ENCODE measurements at places on chromosomes 6 and 20.

- no peak for DNase-seq
Observed at GRCh38 chr20:39935901-39936300, 753.1 kb downstream of the MAFB start.

DNA sequence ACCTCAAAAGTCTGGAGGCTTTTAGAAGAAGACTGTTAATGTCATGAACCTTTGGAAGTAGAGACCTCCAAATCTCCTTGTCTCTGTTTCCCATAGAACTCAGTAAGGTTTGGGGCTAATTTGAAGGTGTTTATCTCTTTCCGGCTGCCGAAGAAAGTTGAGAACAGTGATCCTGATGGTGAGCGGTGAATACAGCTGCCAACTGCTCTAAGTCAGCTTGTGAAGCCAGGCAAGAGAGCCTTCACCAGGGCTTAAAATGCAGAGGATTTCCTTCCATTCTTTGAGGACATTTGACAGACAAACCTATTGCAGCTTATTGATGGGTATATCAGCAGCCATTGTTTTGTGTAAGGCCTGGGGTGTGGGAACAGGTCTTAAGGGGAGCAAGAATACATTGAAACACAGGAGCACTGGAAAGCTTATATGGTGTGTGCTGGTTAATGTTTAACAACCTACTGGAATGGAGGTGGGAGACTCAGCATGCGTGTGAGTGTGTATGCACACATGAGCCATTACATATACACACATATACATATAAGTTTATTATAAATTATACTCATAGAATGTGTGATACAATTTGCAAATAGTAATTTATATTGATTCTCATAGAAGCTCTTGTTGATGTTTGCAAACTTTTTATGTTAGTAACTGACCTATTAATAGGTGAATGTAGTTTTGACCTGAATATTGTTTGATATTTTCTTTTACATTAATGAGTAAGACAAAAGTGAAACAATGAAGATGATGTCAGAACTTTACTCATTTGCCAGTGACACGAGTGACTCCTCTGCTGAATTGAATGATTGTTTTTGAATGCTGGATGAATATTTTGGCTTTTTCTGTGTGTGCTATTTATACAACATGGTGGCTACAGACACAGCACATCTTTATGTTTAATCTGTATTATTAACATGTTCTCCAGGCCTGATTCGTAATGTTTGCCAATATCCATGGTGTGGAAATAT, 18.1 kb downstream of the PLEKHG1 start:
- no peak for DNase-seq

- no peak for DNase-seq
Observed at GRCh38 chr6:50120300-50120699, 70.6 kb upstream of the DEFB112 start.

DNA sequence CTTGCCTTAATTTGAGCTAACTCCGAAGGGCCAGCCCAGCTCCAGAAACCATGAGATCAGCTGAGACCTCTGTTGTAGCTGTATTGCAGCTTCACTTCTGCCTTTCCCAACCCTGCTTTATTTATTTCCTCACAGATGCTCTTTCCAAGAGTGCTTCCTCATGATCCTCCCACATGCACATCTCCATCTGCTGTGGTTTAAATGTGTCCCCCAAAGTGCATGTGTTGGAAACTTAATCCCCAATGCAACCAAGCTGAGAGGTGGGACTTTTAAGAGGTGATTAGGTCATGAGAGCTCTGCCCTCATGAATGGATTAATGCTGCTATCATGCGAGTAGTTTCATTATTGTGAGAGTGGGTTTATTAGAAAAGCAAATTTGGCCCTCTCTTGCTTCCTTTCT, 164.4 kb upstream of the TAB2 start:
- no peak for DNase-seq

DNA sequence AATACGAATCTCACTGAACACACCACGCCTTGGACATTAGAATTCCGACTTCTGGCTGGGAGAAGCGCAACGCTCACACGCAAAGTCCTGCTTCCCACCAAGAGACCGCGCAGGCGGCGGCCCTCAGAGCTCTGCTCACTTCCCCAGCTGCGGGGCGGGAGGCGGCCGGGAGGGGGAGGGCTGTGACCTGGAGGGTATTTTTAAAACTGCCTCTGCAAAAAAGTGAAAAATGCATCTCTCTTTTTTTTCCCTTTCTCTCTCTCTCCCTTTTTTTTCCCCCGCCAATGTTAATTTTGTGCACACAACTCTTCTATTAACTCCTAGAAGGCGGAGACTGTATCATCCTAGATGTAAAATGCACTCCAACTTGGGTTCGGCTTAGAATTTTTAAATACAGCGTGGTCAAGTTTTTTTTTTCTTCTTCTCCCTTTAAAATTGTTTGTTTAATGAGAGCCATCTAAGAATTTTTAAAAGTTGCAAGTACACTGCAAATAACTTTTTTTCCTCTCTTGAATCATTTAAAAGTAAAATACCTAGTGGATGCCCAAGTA, 66.4 kb downstream of the STX11 start:
- DNase-seq = no peak

Measured in activated CD4-positive, alpha-beta T cell treated with anti-CD3 and anti-CD28 coated beads for 24 hours (primary cell).